ENCODE measurements at places on chromosomes 4 and X.

DNA sequence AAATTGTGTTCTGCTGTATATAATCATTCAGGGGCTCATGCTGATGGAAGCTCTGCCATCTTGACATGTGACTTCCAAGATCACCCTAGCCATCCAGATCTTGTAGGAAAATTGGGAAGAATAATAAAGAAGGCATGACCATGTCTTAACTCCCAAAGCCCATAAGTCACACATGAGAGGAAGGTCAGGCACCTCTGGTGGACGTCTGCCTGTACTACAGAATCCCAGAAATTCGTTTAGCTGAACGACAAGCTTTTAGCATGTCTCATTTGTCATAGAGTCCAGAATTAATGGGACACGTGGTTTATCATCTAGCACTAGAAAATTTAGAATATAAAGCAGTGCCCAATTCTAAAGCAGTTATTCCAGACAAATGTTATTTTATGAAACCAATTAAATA is 212.7 kb downstream of the CENPC start:
- DNase-seq: no peak

DNA sequence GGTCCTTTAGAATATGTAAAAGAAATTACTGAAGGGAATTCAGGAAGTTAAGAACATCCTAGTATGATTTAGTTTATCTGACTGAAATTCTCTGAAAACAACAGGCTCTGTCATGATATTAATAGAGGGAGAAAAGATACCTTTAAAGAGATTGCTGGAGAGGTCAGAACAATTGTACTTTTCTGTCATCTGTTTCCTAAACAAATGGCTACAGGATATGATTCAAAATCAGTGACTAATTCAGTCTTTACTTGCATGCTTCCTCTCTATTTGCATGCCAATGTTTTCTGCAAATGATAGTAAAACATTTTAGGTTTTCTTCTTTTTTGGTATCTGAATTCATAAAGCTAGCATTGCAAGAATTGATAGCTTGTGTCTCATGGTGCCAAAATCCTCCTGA is 616.7 kb upstream of the PCDH7 start:
- DNase-seq: no peak

- DNase-seq: no peak
These were observed 288.6 kb upstream of the LDB2 start for GRCh38 chr4:17187003-17187402.

GRCh38 chrX:2401590-2402360 is 99.0 kb downstream of the DHRSX start:
- no peak for DNase-seq

All from GM12864 (cell line).